ENCODE measurements at places on chromosomes 5 and 9. TPM values are rescaled to one million over a fixed set of nuclear protein-coding genes. Genes with fewer than 3 reads are reported as not detected.

Gene CCNO
- total RNA-seq = 4.3 TPM

Gene RLN2
- 0.29 TPM for total RNA-seq

Gene RHOBTB3
- 8.6 TPM for total RNA-seq

Gene GPR151
- total RNA-seq = not detected

Gene PPP3R2
- total RNA-seq = not detected

Gene PCDHB13
- 0.08 TPM for total RNA-seq

Measured in A549 treated with Hydrocortisone at 1 μM for 4 hours (cell line).